ENCODE measurements at places on chromosomes 6 and 20. TPM values are rescaled to one million over a fixed set of nuclear protein-coding genes. Genes with fewer than 3 reads are reported as not detected.
A peak's percentile ranks its signal among the peaks of the same experiment; 100 is the strongest.

GRCh38 chr20:57498425-57499400 is 26.2 kb downstream of the CTCFL start:
- DNase-seq: peak; percentile 57

The SRSF3 gene
- total RNA-seq: 229 TPM

DNA sequence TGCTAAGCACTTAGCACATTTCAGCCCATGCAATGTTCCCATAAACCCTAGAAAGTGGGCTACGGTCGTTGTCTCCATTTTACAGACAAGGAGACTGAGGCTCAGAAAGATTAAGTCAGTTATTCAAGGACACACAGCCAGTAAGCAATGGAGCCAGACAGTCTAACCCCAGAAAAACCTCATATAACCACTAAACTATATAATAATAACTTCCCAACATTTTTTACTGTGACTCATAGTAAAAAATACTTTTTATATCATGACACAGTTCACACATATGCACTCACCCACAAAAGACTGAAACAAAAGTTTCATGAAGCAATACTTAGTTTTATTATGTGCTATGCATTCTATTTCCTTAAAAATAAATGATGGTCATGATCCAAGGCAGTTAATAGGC is 66.2 kb upstream of the EYA2 start:
- no peak for DNase-seq

GRCh38 chr20:10924644-10925201 is 250.9 kb upstream of the JAG1 start:
- DNase-seq: no peak

The SERAC1 gene
- total RNA-seq: 8.0 TPM

DNA sequence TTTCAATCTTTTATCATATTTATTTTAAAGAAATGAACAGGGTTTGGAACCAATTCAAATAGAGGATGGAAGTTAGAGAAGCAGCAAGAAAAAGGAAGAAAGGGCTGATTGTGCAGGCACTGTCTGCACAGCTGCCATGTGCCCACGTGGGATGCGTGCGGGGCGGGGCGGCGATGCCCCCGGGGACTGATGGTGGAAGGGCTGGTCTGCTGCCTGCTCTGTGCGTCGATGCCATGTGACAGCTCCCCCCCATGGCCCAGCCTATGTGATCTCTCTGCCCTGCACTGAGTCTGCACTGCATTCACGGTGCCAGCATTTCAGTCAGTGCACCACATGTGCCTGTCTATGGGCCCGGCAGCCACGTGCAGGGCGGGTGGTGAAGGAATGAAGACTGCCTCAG is 96.4 kb downstream of the IRF4 start:
- no peak for DNase-seq

GRCh38 chr20:49433333-49433732 is 49.1 kb downstream of the KCNB1 start:
- DNase-seq: no peak

GRCh38 chr20:33191484-33191883 is 23.5 kb downstream of the BPIFA2 start:
- no peak for DNase-seq

The TSHZ2 gene
- 17.8 TPM for total RNA-seq

DNA sequence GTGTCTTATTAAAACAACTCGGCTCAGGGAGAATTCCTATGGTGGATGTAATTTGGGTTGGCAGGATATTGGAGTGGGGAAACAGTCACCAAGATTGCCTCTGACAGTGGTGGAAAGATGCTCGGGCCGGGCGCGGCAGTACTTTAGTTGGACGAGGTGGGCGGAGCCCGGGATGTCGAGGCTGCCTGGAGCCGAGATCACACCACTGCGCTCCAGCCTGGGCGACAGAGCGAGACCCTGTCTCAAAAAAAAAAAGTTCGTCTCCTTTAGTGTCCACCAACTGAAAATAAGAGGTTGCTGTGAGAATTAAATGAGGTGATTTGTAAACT is 621 bp downstream of the NOL7 start:
- DNase-seq: peak; percentile 79

GRCh38 chr6:21348504-21349195 is 244.9 kb upstream of the SOX4 start:
- DNase-seq: no peak

The MYCT1 gene
- 6.2 TPM for total RNA-seq

- DNase-seq: no peak
Observed at GRCh38 chr20:35947489-35947888, 6.8 kb downstream of the SCAND1 start.

DNA sequence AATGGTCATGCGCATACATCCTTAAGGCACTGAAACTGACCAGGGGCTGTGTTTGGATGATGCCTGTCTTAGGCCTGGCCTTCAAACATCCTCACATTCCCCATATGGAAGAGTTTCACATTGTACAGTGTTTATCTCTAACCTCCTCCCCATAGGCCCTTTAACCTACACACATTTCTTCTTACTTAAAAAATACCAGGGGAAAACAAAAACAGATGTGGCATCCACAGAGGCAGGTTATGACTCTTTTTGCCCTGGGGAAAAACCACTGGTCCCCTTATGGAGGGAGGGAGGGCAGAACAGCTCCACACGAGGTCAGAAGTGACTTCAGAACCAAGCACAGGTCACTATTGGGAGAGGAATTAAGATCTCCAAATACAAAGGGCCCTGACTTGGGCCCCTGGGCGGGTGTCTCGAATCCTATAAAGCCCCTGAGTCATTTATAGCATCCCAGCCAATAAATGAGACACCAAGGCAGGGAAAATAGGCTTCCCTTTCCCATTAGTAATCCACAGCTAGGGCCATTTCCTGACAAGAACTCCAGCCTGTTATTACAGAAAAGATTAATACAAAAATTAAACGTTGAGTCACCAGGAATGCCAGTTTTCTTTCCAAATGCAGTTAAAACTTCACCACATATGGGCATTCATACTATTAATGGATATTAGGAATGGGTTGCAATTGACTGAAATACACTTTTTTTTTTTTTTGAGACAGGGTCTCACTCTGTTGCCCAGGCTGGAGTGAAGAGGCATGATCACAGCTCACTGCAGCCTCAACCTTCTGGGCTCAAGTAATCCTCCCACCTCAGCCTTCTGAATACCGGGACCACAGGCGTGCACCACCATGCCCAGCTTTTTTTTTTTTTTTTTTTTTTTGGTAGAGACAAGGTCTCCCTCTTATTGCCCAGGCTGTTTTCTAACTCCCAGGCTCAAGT is 107.2 kb downstream of the ATP9A start:
- DNase-seq: no peak

DNA sequence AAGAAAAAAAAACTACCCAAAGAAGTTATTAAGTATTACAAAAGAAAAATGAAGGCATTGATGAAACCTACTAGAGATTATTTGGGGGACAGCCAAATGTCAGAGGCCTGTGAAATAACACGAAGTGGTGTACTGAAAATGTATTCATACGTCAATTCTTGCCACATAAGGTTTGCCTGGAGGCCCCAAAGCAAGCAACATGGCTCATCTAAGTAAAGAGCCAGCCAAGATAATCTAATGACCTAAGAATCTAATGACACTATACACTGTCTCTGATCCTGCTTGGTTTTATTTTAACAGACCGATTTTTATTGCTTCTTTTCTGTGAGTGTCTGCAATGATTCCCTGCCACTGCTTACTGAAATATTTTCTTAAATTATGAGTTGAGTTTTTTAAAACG is 34.7 kb downstream of the FILIP1 start:
- DNase-seq: no peak

- DNase-seq: no peak
Observed at GRCh38 chr6:69973763-69974162, 107.4 kb downstream of the COL19A1 start.

The SLC44A4 gene
- 740 TPM for total RNA-seq

DNA sequence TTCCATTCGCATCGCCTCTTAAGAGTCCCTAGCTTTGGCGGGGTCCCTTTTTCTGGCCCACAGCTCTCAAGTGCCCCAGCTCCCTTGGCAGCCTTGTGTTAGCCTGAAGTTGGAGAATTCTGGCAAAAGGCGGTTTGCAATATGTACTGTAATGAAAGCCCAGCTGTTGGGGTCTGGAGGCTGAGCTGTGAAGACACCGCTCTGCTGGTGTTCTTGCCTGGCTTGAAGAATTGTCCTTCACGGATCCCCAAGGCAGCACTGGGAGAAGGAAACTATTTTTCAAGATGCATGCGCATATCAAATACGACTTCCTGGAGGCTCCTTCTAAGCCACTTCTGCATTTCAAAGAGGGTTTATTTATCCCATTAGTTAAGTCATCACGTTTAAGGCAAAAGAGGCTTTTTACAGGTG is 21.4 kb upstream of the CITED2 start:
- no peak for DNase-seq

GRCh38 chr6:126873351-126873750 is 245.1 kb upstream of the RSPO3 start:
- no peak for DNase-seq

GRCh38 chr6:125688138-125688537 is 61.3 kb upstream of the HEY2 start:
- no peak for DNase-seq

- DNase-seq: no peak
Observed at GRCh38 chr20:16405254-16405653, 168.0 kb downstream of the KIF16B start.

- DNase-seq: peak; percentile 26
Observed at GRCh38 chr20:25306991-25307903, 59.4 kb downstream of the PYGB start.

GRCh38 chr20:41173161-41173721 is 35.9 kb downstream of the PLCG1 start:
- DNase-seq: peak; percentile 88

GRCh38 chr6:109282756-109283155 is 99.5 kb downstream of the CD164 start:
- no peak for DNase-seq

GRCh38 chr6:36210182-36210581 is 13.6 kb downstream of the BRPF3 start:
- peak; percentile 82 for DNase-seq

The SAMD10 gene
- total RNA-seq: 7.9 TPM

DNA sequence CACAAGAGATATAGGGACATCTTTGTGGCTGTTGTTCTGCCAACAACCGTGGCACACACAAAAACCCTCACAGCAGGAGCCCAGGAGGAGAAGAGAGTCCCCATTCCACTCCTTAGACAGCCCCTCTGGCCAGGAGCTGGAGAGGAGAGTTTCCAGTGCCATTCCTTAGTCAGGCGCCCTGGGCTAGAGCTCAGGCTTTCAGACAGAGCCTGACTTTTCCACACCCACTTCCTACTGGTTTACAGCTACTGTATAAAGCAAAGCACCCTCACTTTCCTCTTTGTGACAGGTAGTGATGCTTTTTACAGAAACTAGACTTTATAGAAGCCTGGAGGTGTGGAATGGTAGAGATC is 145.9 kb downstream of the SYCP2 start:
- no peak for DNase-seq

DNA sequence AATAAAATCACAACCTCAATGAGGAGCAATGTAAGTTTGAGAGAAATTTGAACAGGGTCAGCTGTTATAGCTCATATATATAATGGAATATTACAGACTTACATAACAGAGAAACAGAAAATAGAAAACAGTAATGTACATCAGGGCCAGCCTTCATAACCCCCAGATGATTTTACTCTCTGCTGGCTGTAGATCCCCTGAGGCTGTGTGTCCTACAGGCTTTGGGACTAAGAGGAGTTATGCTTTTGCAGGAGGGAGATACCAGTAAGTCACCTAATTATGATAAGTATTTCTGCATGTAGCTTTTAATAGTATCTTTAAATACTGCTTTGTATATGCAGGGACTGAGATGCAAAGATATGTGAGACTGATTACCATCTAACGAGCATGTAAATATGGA is 105.8 kb upstream of the ASCC3 start:
- no peak for DNase-seq

DNA sequence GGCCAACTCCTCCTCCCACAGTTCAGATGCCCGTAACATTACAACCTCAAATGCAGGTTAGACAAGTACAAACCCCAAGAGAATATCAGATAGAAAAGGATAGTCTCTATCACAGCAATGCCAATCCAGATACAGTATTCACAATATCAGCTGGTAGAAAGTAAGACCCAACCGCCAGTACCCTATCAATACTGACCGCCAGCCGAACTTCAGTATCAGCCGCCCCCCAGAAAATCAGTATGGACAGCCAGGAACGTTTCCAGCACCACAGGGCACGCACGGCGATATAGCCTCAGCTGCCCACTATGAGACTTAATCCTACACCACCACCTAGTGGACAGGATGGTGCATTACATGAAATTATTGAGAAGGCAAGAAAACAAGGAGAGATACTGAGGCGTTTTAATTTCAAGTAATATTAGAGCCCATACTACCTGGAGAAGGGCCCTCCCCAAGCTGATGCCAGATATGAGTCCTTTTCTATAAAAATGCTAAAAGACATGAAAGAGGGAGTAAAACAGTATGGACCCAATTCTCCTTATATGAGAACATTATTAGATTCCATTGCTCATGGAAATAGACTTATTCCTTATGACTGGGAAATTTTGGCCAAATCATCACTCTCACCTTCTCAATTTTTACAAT is 17.6 kb upstream of the EIF2S2 start:
- DNase-seq: no peak

The VGLL2 gene
- not detected for total RNA-seq

The TTLL9 gene
- 0.25 TPM for total RNA-seq

All from mucosa of descending colon (tissue), 3 donors.